NCI-H187 (cell line): ENCODE measurements at places on chromosomes 16 and 17.

GRCh38 chr17:43814714-43815113 lies 18.2 kb downstream of the MPP3 start:
- no peak for DNase-seq

DNA sequence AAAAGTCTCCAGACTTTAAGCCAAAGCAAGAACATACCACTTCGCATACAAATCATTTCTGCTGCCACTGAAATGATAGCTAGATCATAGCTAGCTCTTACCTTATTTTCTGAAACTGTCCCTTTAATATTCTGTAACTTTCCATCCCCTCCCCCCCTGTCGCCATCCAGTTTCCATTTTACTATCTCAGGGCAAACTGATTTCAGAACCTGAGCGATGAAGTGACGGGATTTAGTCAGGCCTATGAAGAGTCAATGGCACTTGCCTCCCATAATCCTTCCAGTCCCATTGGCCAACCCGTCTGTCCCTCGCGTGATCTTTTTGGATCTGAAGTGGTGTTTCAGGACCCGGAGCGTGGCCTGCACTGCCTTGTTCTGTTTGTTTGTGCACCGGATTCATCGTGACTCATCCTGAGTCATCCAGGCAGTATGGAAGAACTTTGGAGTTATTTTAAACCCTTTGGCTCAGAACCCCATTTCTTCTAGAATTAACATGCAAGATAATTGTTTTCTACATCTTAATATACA lies 199.8 kb upstream of the CHMP6 start:
- DNase-seq: no peak

DNA sequence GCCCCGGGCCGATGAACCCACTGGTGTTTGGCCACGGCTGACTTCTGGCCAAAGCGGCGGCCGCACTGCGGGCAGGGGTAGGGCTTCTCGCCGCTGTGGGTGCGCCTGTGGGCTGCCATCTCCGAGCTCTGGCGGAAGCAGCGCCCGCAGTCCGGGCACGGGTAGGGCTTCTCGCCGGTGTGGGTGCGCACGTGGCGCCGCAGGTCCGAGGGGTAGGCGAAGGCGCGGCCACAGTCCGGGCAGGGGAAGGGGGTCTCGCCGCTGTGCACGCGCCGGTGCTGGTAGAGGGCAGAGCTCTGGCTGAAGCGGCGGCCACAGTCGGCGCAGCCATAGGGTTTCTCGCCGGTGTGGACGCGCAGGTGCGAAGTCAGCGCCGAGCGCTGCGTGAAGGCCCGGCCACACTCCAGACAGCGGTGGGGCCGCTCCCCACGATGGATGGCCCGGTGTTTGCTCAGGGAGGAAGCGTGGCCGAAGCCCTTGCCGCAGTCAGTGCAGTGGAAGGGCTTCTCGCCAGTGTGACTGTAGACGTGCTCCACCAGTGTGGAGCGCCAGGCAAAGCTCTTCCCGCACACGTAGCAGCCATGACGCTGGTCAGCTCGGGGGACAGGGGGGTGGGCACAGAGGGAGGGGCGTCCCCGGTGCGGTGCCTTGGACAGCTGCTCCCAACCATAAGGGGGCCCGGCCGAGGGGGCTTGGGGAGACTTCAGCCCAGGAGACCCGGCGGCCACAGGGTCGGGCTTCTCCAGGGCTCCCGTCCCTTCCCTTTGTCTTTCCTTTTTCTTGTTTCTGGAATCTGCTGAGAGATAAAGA lies 2.7 kb downstream of the ZNF764 start:
- DNase-seq: no peak

DNA sequence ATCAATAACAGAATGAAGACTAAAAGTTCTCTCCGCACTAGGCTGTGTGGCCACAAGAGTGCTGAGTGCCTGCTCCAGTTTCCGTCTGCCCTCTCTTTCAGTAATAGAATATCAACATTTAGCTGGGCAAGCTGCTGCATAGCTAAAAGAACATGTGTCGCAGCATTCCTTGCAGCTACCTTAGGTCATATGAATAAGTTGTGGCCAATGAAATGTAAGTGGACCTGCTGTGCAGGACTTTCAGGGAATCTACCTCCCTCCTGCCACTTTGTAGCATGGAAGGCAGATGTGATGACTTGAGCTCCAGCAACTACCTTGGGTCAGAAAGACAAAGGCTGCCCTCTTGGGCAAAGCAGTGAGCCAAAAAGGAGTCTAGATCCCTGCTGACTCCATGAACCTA lies 25.4 kb downstream of the SLC39A11 start:
- no peak for DNase-seq

DNA sequence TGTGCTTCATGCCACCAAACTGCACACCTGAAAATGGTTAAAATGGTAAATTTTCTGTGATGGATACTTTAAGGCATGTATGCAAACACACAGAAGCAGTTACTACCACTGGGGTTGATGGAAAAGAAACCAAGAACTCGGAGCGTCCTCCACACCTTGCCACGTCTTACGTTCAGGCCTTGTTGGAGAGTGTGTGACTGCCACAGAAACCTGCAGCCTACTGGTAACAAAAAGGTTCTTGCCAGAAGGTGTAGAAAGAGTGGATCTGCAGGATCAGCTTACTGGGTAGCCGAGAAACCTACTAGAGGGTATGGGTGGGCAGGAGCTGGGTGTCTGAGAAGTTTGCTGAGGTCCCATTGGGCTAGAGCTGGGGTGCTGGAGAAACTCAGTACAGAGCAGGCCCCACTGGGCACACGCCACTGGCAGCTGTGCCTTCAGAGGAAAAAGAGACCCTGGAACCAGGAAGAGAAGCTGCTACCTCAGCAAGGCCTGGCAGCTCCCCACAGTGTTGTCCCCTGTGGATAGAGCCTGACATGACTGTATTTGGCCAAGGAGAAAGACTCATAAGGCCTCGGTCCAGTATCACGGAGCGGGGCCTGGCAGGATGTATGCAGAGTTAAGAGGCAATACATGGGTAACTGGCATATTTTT lies 204.6 kb downstream of the SEC14L1 start:
- DNase-seq: no peak

DNA sequence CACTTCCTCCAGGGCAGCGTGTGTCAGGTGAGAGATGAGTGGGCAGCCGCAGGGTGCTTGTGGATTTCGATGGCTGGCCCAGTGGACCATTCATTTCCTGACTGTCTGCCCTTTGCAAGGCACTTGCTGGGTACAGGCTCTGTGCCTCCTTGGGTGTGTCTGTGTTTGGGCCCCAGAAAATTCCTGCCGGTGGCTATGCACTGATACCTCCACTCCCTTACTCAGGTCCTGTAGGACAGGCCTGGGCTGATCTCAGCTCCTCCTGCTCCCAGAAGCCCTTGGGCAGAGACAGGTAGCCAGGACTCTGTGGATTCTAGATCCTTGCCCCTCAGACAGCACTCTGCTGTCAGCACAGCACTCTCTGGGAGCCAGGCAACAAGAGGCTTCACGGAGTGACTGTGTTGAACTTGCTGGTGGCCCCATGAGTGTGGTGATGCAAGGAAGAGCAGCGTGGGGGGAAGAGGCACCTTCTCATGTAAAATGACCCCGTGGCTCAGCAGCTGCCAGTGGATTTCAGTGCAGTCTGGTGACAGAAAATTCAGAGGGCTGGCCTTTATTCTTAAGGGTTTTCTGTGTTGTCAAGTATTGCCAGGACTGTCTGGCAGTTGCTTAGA lies 29.0 kb downstream of the PGS1 start:
- DNase-seq: peak; percentile 73

DNA sequence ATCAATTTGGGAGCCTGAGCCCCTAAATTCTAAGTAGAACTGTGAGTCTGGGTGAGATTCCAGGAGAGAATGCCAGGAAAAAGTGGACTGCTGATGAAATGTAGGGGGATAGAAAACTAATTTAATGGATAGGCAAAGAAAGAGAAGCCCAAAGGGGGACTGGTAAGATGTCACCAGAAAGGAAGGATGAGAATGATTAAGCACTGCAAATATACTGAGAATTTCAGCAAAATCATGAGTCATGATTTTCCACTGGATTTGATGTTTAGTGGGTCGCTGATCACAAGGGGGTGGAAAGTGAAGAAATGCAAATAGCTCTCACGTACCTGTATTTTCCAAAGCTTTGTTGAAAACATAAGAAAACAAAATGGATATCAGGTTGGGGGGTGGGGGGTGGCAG lies 201.8 kb downstream of the SLC39A11 start:
- no peak for DNase-seq

DNA sequence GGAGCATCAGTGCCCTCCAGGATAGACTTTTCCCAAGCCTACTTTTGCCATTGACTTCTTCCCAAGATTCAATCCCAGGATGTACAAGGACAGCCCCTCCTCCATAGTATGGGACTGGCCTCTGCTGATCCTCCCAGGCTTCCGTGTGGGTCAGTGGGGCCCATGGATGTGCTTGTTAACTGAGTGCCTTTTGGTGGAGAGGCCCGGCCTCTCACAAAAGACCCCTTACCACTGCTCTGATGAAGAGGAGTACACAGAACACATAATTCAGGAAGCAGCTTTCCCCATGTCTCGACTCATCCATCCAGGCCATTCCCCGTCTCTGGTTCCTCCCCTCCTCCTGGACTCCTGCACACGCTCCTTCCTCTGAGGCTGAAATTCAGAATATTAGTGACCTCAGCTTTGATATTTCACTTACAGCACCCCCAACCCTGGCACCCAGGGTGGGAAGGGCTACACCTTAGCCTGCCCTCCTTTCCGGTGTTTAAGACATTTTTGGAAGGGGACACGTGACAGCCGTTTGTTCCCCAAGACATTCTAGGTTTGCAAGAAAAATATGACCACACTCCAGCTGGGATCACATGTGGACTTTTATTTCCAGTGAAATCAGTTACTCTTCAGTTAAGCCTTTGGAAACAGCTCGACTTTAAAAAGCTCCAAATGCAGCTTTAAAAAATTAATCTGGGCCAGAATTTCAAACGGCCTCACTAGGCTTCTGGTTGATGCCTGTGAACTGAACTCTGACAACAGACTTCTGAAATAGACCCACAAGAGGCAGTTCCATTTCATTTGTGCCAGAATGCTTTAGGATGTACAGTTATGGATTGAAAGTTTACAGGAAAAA lies 9.7 kb upstream of the CYLD start:
- no peak for DNase-seq

DNA sequence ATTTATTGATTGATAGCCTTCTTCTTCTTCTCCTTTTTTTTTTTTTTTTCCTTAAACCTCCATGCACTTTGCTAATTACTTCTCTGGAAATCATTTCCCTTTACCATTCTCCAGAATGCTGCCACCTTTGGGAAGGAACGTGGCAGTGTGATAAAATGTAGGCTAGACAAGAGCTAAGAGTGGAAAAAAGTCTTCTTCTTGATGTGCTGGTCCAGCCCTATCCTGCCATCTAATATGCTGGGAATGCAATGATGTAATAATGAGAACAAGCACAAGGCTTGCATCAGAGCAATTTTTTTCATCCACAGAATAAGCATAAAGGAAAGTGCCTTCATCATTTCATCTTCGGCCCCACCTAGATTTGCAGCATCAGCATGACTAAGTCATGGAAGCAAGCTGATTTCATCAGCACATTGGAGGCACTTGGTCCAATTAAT lies 128.7 kb upstream of the ZFHX3 start:
- no peak for DNase-seq

DNA sequence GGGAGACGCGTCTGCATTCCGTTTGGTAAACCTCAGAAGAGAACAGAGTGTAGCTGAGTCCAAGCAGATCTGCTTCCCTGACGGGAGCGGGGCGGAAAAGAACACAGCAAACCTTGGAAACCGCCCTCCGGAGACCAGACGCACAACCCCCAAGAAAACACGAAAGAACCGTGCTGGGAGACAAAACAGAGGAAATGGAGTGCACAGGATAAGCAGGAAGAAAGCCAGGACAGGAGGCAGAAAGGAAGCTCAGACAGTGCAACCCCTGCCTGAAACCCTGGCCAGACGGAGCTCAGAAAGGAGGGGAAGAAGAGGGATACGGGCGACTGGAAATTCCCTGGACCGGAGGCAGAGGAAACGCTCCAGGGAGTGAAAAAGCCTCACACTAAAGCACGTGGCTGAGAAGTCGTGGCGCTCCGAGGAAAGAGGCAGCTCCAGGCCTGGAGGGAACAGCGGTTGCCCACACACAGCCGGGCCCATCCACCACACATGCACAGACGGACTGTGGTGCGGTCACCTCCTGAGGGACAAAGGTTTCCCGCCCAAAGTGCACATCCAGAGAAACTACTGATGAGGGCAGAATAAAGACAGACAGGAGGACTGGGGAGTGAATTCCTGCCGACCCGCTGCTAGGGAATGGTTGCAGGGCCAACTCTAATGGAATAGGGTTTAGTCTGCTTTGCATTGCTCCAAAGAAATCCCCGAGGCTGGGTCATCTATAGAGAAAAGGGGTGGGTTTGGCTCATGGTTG lies 10.2 kb downstream of the DPEP1 start:
- DNase-seq: no peak

DNA sequence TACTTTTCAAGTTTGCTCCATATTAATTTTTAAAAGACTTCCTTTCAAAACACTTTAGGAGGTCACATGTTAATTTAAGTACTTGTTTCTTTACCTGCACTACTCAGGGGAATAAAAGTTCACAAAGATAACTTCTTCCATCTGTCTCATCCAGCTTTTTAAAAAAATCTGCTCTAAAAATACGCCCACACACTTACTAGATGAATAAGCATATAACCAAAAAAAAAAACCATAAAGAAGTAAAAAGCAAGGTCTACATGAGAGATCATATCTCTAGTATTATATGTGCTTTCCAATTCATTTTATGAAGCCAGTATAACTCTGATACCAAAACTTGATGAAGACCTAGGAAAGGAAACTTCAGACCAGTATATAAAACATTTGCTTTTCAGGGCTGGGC lies 17.2 kb downstream of the SKAP1 start:
- DNase-seq: no peak

- no peak for DNase-seq
Observed at GRCh38 chr17:2250140-2251095, 53.2 kb downstream of the SMG6 start.

DNA sequence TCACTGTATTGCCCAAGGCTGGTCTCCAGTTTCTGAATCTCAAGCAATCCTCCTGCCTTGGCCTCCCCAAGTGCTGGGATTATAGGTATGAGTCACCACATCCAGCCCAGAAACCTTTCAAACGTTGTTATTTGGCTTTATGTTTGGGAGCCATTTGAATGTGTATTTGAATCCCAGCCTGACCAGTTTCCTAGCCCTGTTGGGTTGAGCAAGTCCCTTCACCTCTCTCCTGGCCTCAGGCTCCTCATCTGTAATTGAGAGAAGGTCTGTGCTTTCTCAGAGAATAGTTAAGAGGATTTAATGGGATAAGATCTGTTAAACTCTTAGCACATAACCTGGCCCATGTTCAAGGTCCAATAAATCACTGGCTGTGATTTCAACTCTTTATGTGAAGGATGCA lies 385.8 kb upstream of the RBFOX1 start:
- no peak for DNase-seq
